Mononuclear cell (primary cell): ENCODE measurements at places on chromosomes 2 and 18. TPM values are rescaled to one million over a fixed set of nuclear protein-coding genes. Genes with fewer than 3 reads are reported as not detected.

PXDN gene
- total RNA-seq, result 0.94 TPM

PRKCE gene
- total RNA-seq, result 13.6 TPM

STPG4 gene
- 1.2 TPM for total RNA-seq

PLGLB2 gene
- total RNA-seq, result 0.52 TPM

LHCGR gene
- not detected for total RNA-seq

FAM124B gene
- total RNA-seq, result 1.6 TPM

DSG1 gene
- not detected for total RNA-seq

CTDP1 gene
- total RNA-seq, result 34.8 TPM

OR6B2 gene
- not detected for total RNA-seq

GALNT14 gene
- total RNA-seq, result 0.31 TPM

CYP27A1 gene
- 10.8 TPM for total RNA-seq

G6PC2 gene
- total RNA-seq, result not detected

PLA2R1 gene
- not detected for total RNA-seq

CERKL gene
- 0.21 TPM for total RNA-seq

CRYBA2 gene
- total RNA-seq, result not detected

DNAJC10 gene
- total RNA-seq, result 47.6 TPM

FABP1 gene
- total RNA-seq, result not detected

KIF5C gene
- total RNA-seq, result 4.4 TPM

PJVK gene
- 1.2 TPM for total RNA-seq

UGT1A7 gene
- not detected for total RNA-seq

NOSTRIN gene
- 2.0 TPM for total RNA-seq

IL18R1 gene
- 6.5 TPM for total RNA-seq

PTCD3 gene
- 167 TPM for total RNA-seq

NGEF gene
- total RNA-seq, result 0.21 TPM

LINC00305 gene
- not detected for total RNA-seq
